CD4-positive, alpha-beta T cell treated with Interleukin-6 at 100 ng/mL for 8 hours (primary cell): ENCODE measurements at places on chromosomes 4 and X.

DNA sequence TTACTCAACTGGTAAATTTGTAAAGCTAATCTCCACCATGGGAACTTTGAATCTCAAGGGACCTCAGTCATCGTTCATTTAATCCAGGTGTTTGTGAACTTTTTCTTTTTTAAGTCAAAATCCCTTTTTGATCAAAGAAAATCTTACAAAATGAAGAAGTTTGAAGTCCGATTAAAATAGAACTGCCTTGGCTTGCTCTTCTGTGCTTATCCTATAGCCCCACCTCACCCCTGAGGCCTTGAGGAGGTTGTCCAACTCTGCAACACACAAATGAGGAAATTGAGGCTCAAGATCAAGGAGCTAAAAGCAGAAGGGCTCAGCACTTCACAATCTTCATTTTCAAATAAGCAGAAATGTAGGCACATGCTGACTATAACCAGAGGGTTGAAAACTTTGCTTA is 240.3 kb upstream of the SFRP2 start:
- no peak for DNase-seq

- no peak for DNase-seq
Measured at GRCh38 chr4:37023504-37023903, 221.0 kb upstream of the NWD2 start.

- no peak for DNase-seq
Measured at GRCh38 chr4:105050896-105051295, 95.8 kb upstream of the TET2 start.

- no peak for DNase-seq
Measured at GRCh38 chr4:134544303-134544770, 342.7 kb upstream of the PABPC4L start.

GRCh38 chr4:91298156-91298700 is 1005.5 kb upstream of the GRID2 start:
- no peak for DNase-seq

- no peak for DNase-seq
Measured at GRCh38 chr4:162457071-162457865, 293.5 kb upstream of the FSTL5 start.

DNA sequence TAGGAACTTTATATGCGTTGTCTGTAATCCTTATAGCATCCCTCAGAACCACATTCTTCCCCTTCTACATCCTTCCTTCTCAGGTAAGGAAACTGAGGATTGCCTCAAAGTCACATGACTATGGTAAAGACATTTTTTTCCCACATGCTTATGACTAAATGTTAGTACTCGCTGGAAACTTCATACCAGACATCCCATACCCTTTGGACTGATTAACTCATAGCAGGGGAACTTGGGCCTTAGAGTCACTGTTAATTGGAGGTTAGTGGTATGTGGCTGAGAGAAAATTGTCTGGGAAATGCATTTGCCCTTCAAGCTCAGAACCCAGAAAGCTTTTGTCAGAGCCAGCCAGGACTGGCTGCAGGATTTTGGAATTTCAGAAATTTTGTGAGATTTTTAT is 155.0 kb downstream of the RELL1 start:
- DNase-seq = no peak

DNA sequence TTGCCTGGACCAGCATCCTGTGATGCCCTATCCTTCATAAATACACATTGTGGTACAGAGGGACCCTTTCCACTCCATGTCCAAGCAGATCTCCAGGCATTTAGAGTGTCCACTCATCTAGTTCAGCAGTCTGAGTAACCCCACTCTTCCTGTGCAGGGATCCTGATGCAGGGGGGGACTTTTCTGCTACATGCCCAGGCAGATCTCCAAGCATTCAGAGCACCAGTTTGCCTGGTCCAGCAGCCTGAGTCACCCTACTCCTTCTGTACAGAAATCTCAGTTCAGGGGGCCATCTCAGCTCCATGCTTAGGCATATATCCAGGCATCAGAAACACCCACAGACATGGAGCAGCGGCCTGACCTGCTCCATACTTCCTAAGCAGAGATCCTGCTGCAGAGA is 1089.8 kb downstream of the FAT4 start:
- DNase-seq = no peak

DNA sequence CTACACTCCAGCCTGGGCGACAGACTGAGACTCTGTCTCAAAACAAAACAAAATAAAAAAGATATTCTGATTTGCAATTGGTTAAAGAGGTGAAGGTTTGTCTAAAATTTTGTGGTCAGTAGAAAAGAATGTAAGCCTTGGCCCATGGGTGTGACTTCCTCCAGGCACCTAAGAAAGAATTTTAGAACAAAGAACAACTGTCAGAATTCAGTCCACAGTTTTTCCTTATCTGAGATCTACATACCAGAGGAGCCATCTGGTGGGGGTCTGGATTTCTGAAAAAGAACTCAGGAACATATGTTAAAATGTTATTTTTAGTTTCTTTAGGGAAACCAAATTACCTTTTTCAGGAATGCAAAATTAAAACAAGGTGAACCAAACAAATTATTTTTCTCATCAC is 434.1 kb downstream of the ANKRD50 start:
- no peak for DNase-seq

GRCh38 chr4:31687717-31688342 is 967.7 kb downstream of the PCDH7 start:
- DNase-seq = no peak
